Chondrocyte (in vitro differentiated cells): ENCODE measurements at places on chromosomes 4 and X. TPM values are rescaled to one million over a fixed set of nuclear protein-coding genes. Genes with fewer than 3 reads are reported as not detected.

DCHS2 gene
- total RNA-seq = 0.39 TPM in 1 of 3 replicates, not detected in the others

ZNF630 gene
- total RNA-seq = 2.0 to 2.7 TPM (median 2.1 TPM) in 3 replicates

RNF150 gene
- total RNA-seq = 12.8 to 28.7 TPM (median 14.8 TPM) in 3 replicates

SCD5 gene
- 20.6 to 25.9 TPM (median 22.6 TPM) in 3 replicates for total RNA-seq

C4orf51 gene
- total RNA-seq = not detected in 3 replicates

SHROOM4 gene
- total RNA-seq = 5.5 to 7.5 TPM (median 6.4 TPM) in 3 replicates

HGFAC gene
- total RNA-seq = 0.28 to 0.36 TPM (median 0.35 TPM) in 3 replicates

MAGEA6 gene
- not detected in 3 replicates for total RNA-seq

TXK gene
- total RNA-seq = 0.22 TPM in 1 of 3 replicates, not detected in the others

MUC7 gene
- total RNA-seq = not detected in 3 replicates

NEXMIF gene
- total RNA-seq = 0.15 to 0.26 TPM in 2 of 3 replicates, not detected in the other

DMP1 gene
- total RNA-seq = not detected in 3 replicates

HTN3 gene
- not detected in 3 replicates for total RNA-seq

GRCh38 chr4:54060116-54060515 is 4.3 kb downstream of the CHIC2 start:
- DNase-seq = no peak

GRCh38 chrX:30673127-30673796 is 20.0 kb downstream of the GK start:
- DNase-seq = no peak

- DNase-seq = no peak
Observed at GRCh38 chrX:6386837-6387236, 148.1 kb downstream of the VCX3A start.

DNA sequence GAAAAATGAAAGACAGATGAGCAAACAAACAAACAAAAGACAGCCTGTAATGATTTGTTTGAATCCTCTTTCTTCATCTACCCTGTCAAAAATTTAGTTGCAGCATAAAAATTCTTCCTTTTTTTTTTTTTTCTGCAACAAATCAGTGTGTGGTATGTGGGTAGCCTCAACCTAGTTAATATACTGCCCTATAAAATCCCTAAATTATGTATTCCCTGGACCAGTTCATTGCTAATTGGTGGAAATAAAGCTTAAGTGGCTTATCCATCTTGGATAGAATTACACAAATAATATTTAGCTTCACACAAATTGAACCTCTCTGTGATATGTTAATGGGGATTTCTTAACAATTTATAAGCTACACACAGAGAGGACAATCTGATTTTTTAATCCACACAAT is 208.4 kb downstream of the NDST4 start:
- DNase-seq = no peak

DNA sequence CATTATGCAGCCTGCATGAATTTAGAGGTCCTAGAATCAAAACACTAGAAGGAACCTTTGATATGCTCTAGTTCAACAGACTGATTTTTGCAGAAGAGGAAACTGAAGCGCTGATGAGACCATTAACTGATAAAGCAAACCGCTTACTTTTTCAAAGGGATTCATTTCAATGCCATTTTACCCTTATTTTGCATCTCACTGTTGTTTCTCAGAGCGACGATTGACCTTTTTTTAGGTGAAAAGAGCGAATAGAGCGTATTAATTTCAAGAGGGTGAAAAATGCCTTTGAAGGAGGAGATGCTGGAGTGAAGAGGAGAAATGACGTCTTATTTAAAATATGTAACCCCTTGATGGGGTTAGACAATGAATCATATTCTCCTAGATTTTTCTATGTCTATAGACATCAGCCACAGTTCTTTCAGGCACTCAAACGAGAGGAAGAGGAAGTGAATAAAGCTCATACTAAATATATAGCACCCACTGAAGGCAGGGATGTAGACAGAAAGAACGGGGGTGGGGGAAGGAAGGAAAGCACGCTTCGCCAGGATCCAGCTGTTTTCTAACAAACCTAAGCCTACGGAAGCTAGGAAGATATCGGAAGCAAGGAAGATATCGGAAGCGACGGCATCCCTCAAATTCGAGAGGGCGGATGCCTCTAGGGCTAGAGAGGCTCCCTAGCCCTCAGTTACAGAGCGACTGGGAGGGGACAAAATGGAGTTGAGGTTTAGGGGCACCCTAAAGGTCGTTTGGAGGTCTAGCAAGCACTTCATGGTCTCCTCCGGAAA is 848 bp downstream of the ACSL4 start:
- no peak for DNase-seq

GRCh38 chr4:114598191-114599121 is at the start of gene UGT8:
UGT8 (plus strand) TSS chr4:114598807; CDS start chr4:114622881, 24,074 bp downstream.
- peak; percentile 90 for DNase-seq

DNA sequence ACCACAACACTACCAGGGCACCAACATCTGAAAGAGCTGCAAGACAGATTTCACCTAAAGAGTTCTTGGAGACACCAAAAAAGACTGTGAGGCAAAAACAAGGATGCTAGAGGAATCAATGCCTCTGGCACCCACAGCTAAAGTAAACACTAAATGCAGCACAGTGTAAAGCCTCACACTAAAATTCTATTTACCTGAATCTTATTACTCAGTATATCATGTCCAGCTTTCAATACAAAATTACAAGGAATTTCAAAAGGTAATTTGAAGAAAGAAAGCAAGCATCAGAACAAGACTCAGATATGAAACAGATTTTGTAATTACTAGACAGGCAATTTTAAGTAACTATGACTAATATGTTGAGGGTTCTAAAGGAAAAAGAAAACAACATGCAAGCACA is 19.6 kb downstream of the RAB28 start:
- DNase-seq = no peak

- DNase-seq = no peak
Observed at GRCh38 chrX:65744965-65745364, 77.5 kb downstream of the MSN start.

DNA sequence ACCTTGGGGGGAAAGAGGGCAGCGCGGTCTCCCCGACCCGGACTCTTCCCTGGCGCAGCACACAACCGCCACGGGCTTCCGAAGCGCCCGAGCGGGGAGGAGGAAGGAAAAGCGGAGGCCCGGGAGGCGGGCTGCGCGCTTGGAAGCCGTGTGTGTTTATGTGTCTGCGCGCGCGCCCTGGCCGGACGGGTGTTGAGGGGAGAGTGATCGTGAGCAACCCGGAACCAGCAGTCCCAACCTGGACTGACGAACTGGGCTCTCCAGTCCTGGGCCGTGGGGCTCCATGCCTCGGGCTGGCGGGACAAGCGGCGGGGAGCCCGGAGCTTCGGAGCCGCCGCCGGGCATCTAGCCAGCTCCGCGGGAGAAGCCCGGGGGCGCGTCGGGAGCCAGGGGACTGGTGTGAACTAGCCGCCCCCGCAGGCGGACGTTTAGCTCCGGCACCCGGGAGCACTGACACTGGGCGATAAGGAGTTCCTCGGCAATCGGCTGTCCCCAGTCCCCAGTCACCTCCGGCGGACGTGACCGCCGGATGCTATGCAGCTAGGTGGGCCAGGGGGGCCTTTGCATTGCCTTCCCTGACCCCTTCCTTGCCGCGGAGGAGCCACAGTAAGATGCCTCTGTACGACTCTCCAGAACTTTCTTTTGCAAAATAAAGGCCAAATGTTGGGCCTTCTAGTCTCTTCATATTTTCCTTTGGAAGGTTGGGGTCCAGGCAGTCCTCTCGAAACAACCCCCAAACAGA is 74.8 kb upstream of the BCOR start:
- DNase-seq = peak; percentile 95

DNA sequence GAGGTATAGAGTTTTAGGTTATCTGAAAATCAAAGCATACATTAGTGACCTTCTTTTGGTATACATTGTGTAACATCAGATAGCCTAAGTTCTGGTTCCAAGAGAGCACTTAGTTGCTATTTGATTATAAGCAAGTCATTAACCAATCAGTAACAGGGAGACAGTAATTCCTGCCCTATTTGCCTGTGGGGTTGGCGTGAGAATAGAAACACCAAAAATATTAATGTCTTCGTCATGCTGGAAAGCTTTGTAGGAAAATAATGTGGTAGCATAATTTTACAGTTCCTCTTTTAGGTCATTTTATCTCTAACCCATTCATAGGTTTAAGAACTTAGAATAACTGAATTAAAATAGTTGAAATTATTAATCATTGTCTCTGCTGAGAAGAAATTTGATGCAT is 37.8 kb downstream of the NPNT start:
- no peak for DNase-seq

- DNase-seq = no peak
Observed at GRCh38 chr4:71713611-71714203, 70.2 kb downstream of the GC start.

DNA sequence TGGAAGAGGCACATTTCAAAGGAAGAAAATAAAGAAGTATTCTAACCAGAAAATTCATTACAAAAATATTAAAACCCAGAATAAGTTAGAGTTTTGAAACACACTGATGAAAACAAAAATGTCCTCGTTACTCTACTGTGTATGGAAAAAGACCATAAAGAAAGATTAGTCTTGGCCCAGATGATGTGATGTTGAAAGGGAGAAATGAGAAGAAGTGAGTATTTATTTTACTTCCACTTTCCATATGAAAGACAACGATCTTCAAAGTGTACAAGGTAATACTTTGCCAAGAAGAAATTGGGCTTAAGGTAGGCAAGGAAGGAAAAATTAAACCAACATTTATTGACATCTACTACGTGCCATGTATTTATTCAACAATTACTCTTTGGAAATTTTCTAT is 48.6 kb upstream of the EMCN start:
- no peak for DNase-seq

GRCh38 chr4:94447754-94448411 is 3.9 kb upstream of the PDLIM5 start:
- DNase-seq = no peak

DNA sequence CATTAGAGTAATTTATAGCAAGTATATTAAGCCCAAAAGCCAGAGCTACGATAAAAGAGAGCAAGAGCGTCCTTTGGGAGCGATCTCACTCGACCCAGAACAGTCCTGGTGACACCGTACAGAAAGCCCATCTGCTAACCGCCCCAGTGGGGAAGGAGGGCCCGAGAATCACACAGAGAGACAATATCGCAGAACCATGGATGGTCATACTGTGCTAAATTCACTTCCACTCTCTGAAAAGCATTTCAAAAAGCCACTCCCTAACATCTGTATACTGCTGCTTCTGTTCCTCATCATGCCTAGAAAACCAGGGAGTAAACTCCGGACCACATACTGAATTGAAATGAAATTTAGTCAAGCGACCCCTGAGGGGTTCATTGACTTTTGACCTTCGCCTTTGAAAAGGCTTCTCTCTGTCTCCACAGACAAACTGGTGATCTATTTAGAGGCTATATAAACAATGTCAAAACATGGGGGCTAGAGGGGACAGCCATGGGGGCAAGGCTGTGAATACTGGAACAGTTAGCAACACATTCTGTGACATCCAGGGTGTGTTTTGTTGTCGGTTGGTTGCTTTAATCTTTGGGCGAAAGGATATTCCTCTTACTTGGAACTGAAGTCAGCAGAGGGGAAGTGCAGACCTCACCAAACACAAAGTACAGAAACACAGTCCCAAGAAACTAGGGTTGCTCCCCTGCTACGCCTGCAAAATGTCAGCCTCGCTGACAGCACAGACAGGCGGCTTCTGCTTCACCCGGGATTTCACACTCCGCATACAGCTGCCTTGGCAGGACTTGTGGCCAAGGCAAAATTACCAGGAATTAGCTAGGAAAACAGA is 129.0 kb upstream of the RASGEF1B start:
- no peak for DNase-seq

GRCh38 chr4:76581077-76581962 is 146.3 kb downstream of the SHROOM3 start:
- DNase-seq = no peak

DNA sequence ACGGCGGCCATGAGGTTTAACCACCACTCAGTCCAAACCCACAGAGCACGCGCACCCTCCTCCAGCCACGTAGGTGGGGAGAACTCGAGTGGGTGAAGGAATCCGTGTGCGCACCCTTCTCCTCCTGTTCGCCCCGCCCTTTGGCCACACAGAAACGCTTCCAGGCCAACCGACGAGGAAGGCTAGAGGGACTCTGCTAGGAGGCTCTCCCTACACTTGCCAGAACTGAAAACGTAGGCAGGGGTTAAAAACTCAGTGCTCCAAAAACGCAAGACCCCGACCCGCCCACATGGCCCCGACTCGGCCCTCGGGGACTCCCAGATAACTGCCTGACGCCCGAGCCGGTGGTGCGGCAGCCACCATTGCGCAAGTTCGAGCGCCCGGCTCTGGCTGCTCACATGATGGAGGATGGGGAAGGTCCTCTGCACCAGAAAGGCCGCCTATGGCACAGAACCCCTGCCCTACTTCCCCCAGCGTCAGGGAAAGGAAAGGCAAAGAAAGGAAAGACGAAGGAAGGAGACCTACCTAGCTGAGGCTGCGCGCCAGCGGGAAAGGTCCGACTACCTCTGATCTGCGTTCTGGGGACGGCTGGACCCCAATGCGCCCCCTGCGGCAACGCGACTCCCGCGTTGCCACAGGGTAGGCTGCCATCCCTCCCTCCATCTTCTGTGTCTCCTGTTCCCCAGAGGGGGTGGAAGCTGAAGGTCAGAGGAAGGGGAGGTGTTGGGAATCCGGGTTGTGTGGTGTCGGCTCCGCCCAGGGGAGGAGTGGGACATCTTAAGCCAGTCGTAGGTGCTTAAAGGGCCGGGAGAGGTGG is 201.9 kb upstream of the AGTR2 start:
- DNase-seq = no peak

DNA sequence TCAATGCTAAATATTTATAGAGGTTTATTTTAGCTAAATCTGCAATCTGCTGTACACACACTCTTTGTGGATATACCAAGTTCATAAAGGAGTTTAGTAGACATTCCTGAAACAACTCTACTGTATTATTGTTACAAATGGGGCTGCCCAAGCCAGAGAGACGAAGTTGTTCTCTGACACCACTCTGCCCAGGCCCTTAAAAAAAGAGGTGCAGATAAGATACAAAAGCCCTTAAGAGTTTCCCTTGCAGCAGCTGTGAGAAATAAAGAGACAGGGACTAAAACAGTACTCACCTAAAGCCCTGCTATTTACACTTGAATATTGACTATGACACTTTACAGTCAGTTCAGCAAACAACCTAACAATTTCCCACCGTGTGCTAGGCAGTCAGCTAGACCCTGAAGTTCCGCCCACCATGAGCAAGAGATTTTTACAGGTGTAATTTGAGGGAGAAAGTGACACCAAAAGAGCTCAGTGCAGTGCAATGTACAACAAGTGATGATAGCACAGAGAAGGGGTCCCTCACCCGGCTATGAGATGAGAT is 191.7 kb downstream of the PRDM5 start:
- DNase-seq = no peak

- no peak for DNase-seq
Observed at GRCh38 chrX:134171661-134172587, 65.1 kb upstream of the CCDC160 start.

DNA sequence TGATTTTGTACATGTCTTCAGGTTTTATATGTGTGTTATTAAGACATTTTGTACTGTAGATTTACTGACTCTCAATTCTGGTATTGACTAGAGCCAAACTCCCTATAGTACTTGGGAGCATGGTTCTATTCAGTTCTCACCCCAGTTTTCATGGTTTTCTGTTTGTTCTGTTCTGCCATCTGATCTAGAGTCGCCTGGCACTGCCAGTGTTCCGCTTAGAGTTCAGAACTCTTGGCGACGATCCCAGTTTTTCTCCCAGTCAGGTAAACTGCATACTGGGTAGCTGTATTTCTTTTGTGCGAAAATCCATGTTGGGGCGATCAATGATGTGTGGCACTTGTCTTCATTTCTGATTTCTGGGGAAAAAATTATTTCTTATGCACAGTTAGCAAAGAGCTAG is 78.0 kb downstream of the PHOX2B start:
- DNase-seq = no peak

GRCh38 chr4:128831531-128832242 is 22.2 kb downstream of the JADE1 start:
- no peak for DNase-seq

GRCh38 chrX:153816831-153817690 is 13.3 kb downstream of the PDZD4 start:
- no peak for DNase-seq

- no peak for DNase-seq
Observed at GRCh38 chrX:50913520-50913919, 3.0 kb downstream of the BMP15 start.
